Mononuclear cell (primary cell): ENCODE measurements at places on chromosomes 13 and 19. TPM values are rescaled to one million over a fixed set of nuclear protein-coding genes. Genes with fewer than 3 reads are reported as not detected.

MAB21L1 gene
- total RNA-seq: not detected

CBARP gene
- total RNA-seq: not detected

HSH2D gene
- 32.2 TPM for total RNA-seq

KLK11 gene
- total RNA-seq: not detected

ZNF285 gene
- total RNA-seq: 0.63 TPM

AP2S1 gene
- total RNA-seq: 53.1 TPM

MIR17HG gene
- total RNA-seq: 20.3 TPM

TMEM221 gene
- not detected for total RNA-seq

TLE2 gene
- total RNA-seq: 4.4 TPM

LRG1 gene
- total RNA-seq: 4.7 TPM

CACNA1A gene
- total RNA-seq: 0.21 TPM

OR7D2 gene
- total RNA-seq: under 0.01 TPM

LPAR2 gene
- 21.9 TPM for total RNA-seq

ELAVL3 gene
- not detected for total RNA-seq

KLK8 gene
- total RNA-seq: not detected

DIAPH3 gene
- 0.21 TPM for total RNA-seq

FREM2 gene
- not detected for total RNA-seq

APOE gene
- total RNA-seq: 0.94 TPM

STARD13 gene
- 0.84 TPM for total RNA-seq

ZNF582 gene
- 1.4 TPM for total RNA-seq

NCR1 gene
- total RNA-seq: 10.4 TPM

SERTAD1 gene
- total RNA-seq: 16.1 TPM

URAD gene
- not detected for total RNA-seq

IL27RA gene
- total RNA-seq: 18.5 TPM

TMEM59L gene
- not detected for total RNA-seq

CFD gene
- total RNA-seq: 148 TPM

DCT gene
- total RNA-seq: not detected

FUZ gene
- total RNA-seq: 4.6 TPM

NR2F6 gene
- 2.1 TPM for total RNA-seq

LIM2 gene
- total RNA-seq: 0.21 TPM

P2RY11 gene
- 8.3 TPM for total RNA-seq

GNG8 gene
- total RNA-seq: not detected

TMEM205 gene
- total RNA-seq: 34.3 TPM

CFAP97D2 gene
- total RNA-seq: 0.94 TPM

ZNF235 gene
- total RNA-seq: 2.7 TPM

UBL5 gene
- 75.8 TPM for total RNA-seq

DOCK9 gene
- 54.9 TPM for total RNA-seq

CASP14 gene
- not detected for total RNA-seq

ARID3A gene
- 8.0 TPM for total RNA-seq
